ENCODE measurements at places on chromosomes 6 and 20.

GRCh38 chr6:28841290-28841689 is 82.5 kb downstream of the TRIM27 start:
- no peak for DNase-seq

GRCh38 chr6:28555136-28555535 is 29.5 kb downstream of the GPX5 start:
- DNase-seq: no peak

- peak; percentile 66 for DNase-seq
Observed at GRCh38 chr6:113825781-113826180, 31.4 kb upstream of the MARCKS start.

DNA sequence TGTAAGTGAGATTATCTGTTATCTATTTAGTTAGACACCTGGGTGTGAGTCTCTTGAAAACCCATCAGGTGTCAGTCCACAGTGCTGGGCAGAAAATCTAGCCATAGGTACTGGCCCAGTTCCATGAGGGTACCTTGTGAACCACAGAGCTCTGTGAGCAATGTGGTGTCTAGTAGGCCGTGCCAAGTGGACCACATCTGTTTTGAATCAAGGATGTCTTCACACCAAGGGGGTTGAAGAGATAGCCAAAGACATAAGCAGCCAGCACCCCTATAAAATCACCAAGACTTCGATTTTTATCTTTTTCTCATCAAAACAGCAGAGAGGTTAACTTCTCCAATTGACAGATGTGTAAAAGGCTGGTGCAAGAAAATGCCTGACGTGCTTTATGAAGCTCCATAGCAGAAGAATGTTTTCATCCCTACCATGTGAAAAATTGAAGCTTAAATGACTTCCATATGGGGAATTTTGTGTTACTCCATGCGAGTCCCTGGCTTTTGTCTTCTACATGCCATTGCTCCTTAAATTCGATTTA is 368.7 kb downstream of the HAO1 start:
- no peak for DNase-seq

DNA sequence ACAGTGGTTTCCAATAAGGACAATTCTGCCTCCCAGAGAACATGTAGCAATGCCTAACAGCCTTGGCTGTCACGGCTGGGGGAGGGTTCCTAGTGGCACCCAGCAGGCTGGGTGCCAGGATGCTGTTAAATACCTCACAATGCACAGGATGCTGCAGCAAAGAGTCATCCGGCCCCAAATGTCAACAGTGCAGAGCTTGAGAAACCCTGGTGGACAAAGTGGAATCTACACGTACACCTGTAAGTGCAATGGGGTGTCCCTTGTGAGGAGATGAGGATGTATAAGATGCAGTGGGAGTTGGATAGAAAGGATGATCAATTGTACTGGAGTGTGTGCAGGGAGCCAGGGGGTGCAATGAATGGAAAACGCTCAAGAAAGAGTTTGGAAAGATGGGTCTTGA is 142.4 kb downstream of the FNDC1 start:
- peak; percentile 77 for DNase-seq
